ENCODE measurements at places on chromosomes 6 and 20.

- DNase-seq, result no peak
Observed at GRCh38 chr6:69791065-69791471, 5.7 kb downstream of the LMBRD1 start.

GRCh38 chr6:139982195-139982594, 607.7 kb upstream of the CITED2 start:
- no peak for DNase-seq

- no peak for DNase-seq
Observed at GRCh38 chr6:113428702-113429101, 428.4 kb upstream of the MARCKS start.

DNA sequence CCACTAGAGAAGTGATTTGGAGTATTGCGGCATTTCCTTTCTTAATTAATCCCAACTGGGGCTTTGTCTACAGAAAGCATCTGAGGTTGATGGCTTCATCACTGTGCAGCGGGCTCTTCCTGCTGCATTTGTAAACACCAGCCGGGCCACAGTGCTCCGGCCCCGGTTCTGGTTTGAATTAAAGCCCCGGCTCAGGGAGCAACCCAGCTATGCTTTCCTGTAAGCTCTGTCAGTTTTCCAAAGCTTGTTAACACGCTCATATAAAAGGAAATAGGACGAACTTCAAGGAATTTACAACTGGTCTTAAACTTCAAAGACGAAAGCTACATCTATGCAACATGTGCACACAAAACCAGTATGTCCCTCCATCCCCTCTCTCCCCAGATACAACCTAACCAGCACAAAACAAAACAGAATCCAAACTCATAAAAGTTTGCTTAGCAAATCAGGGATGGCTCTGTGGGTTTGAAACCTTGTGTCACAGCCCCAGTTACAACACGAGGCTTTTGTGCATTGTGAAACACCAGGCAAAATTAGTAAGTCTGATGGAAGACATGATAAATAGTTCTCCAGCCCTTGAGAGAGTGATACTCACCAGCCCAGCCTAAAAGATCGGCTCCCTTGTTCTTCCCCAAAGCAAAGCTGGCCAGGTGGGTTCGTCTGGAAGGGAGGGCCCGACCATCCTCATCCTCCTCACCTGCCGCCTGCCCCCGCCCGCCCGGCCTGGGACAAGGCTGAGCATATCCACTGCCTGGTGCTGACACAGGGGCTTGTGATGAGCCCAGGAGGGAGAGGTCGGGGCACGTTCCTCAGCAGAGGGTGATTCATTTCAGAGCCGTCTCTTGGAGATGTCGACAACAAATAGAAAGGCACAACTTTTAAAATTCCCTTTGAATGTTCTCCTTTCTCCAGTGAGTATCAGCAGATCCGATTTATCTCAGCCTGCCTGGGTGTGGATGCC, 197.9 kb downstream of the TFAP2C start:
- DNase-seq, result no peak

DNA sequence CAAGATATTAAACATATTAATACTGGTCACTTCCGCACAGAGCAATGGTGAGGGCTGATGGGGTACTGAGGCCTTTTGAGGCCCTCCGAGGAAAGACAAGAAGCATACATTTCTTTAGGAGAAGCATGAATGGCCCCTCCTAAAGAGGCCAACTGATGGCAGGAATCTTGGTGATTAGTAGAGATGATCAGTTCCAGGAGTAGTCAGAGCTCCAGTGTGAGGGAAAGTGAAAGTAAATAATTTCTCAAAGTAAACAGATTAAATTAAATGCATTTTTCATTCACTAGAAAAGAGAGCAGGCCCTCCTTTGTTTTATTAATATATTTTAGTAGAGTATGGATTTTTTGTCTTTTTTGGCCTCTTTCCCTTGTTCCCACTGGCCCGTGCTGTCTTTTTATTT, 38.2 kb downstream of the NOX3 start:
- no peak for DNase-seq

DNA sequence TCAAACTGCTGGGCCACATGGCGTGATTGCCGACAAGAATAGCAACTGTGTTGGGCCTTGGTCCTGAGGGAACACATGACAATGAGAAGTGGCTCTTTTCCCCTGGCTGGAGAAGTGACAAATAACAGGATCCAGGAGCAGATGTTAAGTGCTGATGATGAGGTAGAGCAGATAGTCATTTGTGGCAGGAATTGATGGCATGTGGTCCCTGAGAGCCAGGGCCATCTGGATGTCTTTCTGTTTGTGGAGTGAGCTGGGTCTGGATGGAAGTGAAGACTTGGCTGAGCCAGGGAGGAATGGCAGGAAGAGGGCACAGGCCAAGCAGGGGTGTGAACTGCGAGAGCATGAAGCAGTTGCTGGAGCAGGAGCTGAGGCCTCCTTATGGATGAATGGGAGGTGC, 67.8 kb downstream of the SCAND1 start:
- no peak for DNase-seq
